ENCODE measurements at places on chromosomes 1 and 21. TPM values are rescaled to one million over a fixed set of nuclear protein-coding genes. Genes with fewer than 3 reads are reported as not detected.

Gene TM2D1
- polyA plus RNA-seq = 52.9 TPM

Gene C1orf74
- polyA plus RNA-seq = 0.45 TPM

Gene CELA2A
- not detected for polyA plus RNA-seq

Gene LRRC38
- polyA plus RNA-seq = 2.9 TPM

Gene CNR2
- polyA plus RNA-seq = not detected

Gene RHOU
- polyA plus RNA-seq = 5.7 TPM

Gene CD244
- not detected for polyA plus RNA-seq

Gene SLC30A2
- polyA plus RNA-seq = 0.70 TPM

Gene KRTAP7-1
- polyA plus RNA-seq = not detected

Gene PAQR7
- polyA plus RNA-seq = 2.1 TPM

Gene CCDC190
- polyA plus RNA-seq = 0.04 TPM

Gene CHML
- polyA plus RNA-seq = 4.2 TPM

Gene TNFRSF4
- polyA plus RNA-seq = 2.6 TPM

Measured in psoas muscle (tissue), 8 donors.